ENCODE measurements at places on chromosomes 6 and 20.

GRCh38 chr6:112302142-112302705, 44.9 kb upstream of the RFPL4B start:
- DNase-seq, result no peak

GRCh38 chr6:2542101-2542857, 208.4 kb downstream of the MYLK4 start:
- no peak for DNase-seq

- peak; percentile 22 for DNase-seq
These were observed 119.5 kb upstream of the SGK1 start for GRCh38 chr6:134437376-134437775.

DNA sequence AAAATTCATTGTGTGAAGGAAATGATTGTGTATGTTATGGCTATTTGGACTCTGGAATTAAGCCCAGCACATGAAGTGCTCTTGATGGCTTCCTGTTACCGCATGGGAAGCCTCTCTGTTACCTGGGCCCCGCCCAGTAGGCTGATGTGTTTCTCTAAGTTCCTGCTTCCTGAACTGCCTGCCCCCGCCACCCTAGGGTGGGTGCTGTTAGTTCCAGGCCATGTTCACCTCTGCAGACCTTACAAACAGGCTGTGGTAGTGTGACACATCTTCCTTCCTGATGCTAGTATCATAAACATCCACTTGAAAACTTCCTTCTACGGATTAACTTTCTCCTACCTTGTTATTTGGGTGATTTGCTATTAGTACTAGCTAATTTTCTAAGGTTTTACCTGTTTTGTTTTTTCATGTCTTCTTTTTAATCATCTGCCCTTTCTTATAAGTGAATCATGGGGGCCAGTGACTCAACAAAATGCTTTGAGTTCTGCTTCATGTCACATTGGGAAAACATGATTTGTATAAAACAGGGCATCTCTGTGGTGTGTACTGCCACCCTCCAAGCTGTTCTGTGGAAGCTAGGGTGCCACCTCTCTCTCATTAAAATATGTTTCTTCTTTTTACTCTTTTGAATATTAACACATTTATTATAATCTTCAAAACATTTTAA, 40.6 kb downstream of the SH3BGRL2 start:
- peak; percentile 73 for DNase-seq
